ENCODE measurements at places on chromosomes 5 and 9.

- no peak for DNase-seq
Observed at GRCh38 chr9:120941046-120941770, 14.6 kb upstream of the TRAF1 start.

GRCh38 chr9:137892424-137893191 lies 15.0 kb downstream of the CACNA1B start:
- no peak for DNase-seq

GRCh38 chr9:108003526-108003925 lies 514.0 kb upstream of the KLF4 start:
- DNase-seq = no peak

GRCh38 chr5:175385691-175386362 lies 58.2 kb downstream of the DRD1 start:
- no peak for DNase-seq

DNA sequence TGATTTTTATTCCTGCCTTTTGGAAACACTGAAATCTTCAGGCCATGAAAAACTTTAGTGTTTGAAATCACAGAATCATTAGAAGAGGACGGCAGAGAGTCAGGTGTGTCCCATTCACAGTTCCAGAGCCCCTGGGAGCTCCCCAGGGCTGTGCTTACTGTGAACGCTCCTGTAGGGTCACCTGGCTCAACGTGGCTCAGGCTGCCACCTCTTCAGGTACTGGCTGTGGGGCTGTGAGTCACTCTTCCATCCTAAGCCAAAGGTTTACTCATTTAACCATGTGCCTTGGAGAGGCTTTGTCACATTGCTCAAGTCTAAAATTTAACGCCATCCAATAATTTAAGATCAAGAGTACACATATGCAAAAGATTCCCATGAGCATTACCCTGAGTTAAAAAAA lies 50.2 kb upstream of the FSTL4 start:
- DNase-seq = no peak

GRCh38 chr5:179801304-179802206 lies 5.1 kb downstream of the MGAT4B start:
- DNase-seq = peak; percentile 88

DNA sequence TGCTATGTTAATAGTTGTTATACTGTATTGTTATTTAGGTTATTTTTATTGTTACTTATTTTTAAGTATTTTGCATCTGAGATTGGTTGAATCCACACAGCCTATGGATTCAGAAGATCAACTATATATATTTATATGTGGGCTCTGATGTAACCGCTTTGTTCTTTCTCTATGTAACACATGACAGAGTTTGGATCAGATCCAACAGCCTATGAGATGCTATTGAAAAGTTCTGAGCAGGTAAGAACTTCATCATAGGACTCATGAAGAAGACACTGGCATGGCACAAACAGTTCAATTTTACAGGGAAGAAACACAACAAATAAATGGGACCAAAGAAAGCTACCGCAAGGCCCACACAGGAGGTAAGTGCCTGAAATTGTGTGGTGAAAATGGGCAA lies 93.4 kb downstream of the GNAQ start:
- DNase-seq = no peak

- no peak for DNase-seq
Observed at GRCh38 chr9:135123126-135123772, 35.8 kb downstream of the OLFM1 start.

DNA sequence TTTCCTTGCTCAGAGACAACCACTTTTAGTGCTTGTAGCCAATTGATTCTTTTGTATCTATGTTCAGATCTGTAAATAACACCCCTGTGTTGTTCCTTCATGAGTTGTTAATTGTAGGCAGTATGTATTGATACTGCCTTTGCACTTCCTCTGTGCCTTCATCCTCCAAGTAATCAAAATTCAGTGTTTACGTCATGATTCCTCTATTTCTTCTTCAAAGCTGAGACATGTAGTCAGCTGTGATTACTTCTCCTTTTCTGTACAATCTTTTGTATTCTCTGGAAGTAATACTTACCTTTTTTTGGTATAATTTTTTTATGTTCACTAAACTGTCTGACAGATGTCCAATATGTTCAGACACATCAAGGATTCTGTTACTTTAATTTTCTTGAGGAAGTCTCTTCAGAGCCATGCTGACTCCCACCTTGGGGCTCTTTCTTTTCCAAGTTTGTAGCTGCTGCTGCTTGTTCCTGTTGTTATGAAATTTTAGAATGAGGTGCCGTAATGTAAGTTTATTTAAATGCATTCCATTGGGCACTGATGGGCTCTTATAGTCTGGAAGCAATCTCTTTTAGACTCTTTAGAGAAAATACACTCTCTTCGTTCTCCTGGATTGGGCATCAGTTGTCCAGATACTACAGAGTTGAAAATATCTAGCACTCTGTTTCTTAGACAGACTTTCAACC lies 30.5 kb upstream of the LRRC70 start:
- no peak for DNase-seq

- DNase-seq = no peak
Observed at GRCh38 chr5:102889033-102889432, 133.9 kb downstream of the PAM start.

DNA sequence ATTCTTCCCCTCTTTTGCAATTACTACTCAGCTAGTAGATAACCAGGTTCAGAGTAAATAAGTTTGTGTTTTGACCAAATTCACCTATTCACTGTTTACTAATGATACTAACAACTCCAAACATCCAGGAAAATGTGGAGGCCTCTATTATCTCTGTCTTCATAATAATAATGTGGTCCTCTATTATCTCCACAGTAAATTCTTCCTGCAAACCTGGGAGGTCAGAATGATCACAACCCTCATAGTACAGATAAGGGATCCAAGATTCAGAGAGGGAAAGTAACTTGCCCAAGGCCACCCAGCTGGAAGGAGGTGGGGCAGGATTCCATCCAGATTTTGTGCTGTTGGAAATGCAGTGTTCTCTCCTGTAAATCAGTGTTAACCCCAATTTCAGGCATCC lies 9.6 kb upstream of the MSX2 start:
- no peak for DNase-seq

- no peak for DNase-seq
Observed at GRCh38 chr5:50559955-50560354, 106.5 kb upstream of the PARP8 start.

GRCh38 chr5:32827981-32828380 lies 116.9 kb downstream of the NPR3 start:
- DNase-seq = no peak

- DNase-seq = no peak
Observed at GRCh38 chr5:154418344-154418820, 27.4 kb upstream of the SAP30L start.

DNA sequence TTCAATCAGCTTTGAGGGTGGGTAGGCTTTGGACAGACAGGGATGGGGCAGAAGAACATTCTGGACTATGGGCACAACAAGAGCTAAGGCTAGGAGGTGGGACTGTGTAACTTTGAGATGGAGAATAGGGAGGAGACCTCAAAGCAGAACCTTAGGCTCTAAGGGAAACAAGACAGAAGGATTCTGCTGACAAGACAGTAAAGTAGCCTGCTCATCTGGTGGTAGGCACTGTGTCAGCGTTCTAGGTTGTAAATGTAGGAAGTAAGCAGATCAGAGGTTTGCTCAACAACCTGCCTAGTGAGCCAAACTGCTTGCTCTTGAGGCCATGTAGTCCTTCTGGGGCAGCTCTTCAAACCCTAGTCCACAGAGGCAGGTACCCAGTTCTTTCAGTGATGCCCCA lies 15.0 kb upstream of the IL12B start:
- DNase-seq = no peak

DNA sequence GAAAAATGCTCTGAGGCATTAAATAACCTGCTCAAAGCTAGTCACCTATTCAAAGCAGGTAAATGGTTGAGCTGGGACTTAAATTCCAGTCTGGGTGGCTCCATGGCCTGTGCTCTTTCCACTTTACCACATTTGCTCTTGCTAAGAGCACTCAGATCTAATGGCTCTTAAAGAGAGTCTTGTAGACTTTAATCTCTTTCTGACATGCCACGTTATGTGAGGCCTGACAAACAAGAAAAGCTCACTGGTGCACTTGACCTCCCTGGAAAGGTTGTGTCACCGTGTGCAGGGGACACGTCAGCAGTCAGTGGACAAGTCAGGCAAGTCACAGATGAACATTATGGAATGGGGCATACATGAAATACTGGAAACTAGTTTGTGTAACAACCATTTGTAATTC lies 129.9 kb upstream of the RPS23 start:
- no peak for DNase-seq

DNA sequence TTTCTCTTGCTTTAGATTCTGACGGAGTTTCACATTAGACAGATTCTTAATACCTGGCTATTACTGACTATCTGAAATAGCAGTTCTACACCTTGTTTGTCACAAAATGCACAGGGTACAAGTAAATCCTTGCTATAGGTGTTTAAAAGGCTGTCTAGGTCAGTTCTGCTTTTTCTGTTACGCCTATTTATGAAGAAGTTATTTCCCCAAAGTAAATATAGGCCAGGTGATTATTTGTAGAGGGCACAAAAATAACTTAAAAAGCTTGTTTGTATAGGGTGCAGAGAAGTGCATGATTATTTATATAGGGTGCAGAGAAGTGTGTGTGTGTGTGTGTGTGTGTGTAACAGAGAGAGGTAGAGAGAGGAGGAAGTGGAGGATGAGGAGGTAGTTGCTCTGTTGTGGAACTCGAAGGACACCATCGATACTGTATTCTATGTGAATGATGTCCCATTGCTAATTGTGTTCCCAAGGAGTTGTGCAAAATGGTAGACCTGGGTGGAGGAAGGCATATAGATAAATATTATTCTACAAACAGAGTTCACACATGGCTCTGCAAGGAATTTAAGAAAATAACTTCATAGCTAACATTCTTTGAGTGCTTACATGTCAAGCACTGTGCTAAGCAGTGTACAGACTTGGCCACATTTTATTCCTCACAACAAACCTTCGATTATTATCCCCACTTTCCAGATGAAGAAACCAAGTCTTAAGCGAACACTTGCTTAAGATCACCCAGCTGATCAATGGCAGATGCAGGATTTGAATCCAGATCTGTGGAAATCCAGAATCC lies 96.3 kb upstream of the EQTN start:
- no peak for DNase-seq

DNA sequence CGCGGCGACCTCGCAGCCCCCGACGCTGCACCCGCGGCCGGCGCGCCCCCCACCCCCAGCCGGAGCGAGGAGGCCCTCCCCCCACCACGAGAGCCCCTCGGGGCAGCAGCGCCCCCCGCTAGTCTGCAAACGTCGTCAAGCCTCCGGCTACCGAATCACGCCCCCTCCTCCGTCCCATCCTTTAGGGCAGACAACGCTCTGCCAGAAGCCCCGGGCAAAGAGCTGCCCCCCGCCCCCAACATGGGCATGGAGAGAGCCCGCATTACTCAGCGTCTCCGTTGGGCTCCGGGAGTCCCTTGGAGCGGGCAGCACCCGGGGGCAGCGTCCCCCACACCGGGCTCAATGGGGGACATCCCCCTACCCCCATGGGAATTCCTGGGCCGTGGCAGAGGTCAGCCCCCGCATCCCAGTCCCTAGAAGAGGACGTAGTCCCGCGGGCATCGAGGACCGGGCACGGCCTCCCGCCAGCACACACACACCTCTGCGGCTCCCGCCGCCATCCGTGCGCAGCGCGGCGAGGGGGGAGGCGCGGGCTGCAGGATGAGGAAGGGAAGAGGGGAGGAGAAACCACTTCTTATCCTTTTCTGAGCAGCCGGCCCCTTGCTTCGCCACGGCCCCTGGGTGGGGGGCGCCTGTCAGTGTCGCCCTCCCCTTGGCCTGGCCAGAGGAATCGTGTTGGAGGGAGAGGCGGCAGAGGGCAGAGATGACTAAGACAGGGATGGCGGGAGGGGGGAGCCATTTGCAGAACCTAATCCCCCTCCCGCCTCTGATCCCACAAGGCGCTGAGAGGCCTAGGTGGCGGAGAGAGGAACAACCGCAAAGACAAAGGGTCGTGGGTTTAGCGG lies 750 bp downstream of the DNM1 start:
- no peak for DNase-seq

- no peak for DNase-seq
Observed at GRCh38 chr5:56670916-56671315, 144.4 kb upstream of the MAP3K1 start.

GRCh38 chr9:136493567-136493971 lies 10.7 kb upstream of the SEC16A start:
- DNase-seq = no peak

- DNase-seq = no peak
Observed at GRCh38 chr9:100090880-100091279, 7.9 kb downstream of the ERP44 start.

- peak; percentile 39 for DNase-seq
Observed at GRCh38 chr9:36676778-36677485, 104.2 kb downstream of the MELK start.

DNA sequence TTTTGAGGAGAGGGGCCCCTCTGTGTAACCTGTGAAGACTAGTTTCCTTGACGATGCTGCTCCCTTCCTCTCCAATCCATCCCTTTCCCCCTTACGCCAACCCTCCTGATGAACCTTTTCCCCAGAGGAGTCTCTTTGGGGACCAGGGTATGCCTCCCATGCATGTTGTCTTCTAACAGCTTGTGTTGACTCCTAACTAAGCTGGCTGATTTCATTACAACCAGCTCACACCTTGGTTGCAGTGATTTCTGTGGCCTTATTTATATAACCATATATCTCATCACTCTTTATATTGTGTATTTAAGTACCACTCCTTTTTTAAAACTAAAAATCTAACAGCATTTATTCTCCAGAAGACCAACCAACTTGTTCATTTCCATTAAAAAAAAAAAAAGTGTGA lies 42.5 kb downstream of the SFXN1 start:
- DNase-seq = peak; percentile 37

DNA sequence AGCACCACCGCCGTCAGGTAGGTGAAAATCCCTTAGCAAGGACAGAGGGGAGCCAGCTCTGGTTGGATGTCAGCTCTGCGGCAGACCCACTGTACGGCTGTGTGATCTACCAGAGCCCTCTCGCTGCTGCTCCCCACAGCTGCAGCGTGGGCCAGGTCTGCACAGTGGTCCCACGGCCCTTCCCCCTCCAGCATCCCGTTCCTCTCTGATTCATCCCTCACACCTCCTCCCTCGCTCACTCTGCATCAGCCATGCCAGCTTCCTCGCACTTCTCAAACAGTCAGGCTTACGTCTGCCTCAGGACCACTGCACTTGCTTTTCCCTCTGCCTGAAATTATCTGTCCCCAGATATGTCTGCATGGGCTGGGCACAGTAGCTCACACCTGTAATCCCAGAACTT lies 26.6 kb upstream of the CFAP157 start:
- DNase-seq = no peak
